Suppressor macrophage treated with lipopolysaccharide for 4 hours (primary cell): ENCODE measurements at places on chromosomes 1 and 21.

GRCh38 chr1:31423418-31423947 is 10.5 kb downstream of the SERINC2 start:
- DNase-seq, result no peak

GRCh38 chr1:216332003-216332402 is 91.2 kb downstream of the USH2A start:
- DNase-seq, result no peak

DNA sequence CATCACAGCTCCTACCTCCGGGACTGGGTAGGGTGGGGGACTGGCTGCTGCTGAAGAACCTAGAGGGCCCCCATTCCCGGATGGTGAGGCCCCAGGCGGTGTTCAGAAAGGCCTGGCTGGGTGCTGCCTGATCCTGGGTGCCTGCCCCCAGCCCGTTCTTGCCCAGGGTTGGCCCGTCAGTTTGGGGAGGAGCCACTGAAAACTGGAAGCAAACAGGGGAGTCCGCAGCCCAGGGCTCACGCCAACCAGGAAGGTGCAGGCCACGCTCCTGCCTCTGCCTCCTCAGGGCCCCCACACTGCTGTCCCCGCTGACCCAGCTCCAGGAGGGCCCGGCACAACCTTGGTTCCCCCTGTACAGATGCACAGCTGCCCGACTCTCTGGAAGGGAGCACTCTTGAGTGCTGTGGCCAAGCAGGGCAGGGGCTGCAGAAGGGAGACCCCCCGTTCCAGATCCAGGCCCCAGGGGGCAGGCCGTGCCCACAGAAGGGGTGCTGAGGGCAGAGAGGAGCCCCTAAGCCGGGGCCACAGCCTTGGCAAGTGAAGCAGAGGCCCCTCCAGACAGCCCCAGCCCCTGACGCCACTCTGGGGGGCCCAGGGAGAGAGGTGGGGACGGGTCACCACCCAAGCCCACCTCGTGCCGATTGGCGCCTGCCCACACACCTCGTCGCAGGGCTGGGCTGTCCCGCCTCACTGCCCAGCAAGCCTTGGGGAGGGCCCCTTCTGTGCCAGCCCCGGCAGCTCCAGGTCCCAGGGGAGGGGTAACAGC is 5.5 kb downstream of the C1QTNF12 start:
- no peak for DNase-seq

- no peak for DNase-seq
Measured at GRCh38 chr1:171937938-171938337, 96.6 kb downstream of the DNM3 start.

GRCh38 chr1:43293896-43294760 is 6.7 kb upstream of the TIE1 start:
- DNase-seq, result peak; percentile 25

DNA sequence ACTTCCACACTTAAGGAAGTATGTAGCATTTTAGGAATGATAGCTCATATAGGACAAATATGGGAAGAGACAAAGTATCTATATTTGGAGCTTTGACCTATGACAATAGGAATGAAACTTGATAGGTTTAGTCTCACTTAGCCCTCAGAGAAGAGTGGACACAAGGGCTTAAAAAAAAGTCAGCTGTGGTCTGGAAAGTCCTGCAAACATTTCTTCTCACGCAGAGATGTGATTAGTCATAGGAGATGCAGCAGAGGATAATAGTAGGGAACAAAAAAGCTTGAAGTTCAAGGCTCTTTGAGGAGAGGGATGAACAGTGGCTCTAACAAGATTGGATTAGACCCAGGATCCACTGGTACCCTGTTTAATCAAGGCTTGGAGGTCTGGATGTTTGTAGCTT is 14.8 kb upstream of the RNF220 start:
- peak; percentile 37 for DNase-seq

GRCh38 chr1:60866226-60866900 is 216.0 kb upstream of the NFIA start:
- no peak for DNase-seq

DNA sequence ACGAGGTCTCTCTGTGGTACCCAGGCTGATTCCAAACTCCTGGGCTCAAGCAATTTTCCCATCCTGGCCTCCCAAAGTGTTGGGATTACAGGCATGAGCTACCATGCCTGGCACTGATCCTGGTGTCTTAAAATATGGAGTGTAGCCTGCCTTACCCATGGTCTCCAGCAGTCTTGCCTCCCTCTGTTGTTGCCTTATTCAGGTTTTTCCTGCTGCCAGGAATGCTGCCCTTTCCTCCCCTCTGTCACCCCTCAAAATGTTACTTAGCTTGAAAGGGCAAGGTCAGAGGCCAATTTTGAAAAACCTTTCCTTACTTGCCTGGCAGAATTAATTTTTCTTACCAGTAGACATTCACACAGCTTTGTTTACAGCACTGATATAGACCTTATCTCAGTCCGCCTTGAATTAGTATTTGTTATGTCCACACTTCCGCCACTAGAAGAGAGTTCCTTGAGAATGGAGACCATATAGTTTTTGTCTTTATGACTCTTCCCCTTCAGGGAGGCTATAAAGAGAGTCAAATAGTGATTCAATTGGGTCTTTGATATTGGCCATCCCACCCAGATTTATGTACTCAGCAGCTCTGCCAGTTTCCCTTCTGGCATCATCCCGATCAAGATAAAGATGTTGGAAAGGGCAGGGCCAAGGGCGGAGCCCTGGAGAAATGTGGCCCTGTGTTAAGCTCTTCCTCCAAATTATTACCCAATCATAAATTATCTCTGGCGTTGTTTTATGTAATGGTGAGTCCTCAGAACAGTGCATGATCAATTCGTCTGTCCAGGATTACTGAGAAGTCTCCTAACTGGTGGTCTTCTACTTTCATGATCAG is 38.8 kb downstream of the C1orf21 start:
- DNase-seq, result no peak

DNA sequence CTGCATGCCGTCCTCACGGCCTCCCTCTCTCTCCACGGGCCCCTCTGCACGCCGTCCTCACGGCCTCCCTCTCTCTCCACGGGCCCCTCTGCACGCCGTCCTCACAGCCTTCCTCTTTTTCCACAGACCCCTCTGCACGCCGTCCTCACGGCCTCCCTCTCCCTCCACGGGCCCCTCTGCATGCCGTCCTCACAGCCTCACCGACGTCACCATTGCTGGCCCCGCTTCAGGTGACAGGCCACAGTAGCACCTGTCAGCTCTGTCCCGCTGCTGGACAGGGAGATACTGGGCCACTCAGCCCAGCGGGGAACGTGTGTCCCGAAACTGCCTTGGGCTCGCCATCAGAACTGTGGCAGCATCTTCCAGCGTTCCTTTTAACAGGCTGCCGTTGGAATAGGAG is 82.8 kb upstream of the COL6A1 start:
- no peak for DNase-seq

DNA sequence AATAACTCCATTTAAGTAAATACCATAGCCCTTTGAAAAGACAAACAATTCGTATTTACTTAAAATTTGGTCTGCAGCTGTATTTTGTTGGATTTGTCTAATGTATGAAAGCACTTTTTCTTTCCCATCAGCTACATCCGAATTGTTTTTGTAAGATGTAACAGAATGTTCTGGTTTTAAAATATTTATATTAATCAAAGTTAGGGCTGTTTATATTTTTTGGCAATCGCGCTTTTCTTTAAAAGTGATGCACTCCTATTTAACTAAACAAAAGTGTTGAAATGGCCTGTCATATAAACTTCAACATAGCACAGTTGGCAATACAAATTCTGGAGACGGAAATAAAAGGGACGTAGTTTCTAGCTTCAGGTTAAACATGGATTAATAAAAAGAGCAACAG is 216.3 kb upstream of the ADGRL2 start:
- no peak for DNase-seq

DNA sequence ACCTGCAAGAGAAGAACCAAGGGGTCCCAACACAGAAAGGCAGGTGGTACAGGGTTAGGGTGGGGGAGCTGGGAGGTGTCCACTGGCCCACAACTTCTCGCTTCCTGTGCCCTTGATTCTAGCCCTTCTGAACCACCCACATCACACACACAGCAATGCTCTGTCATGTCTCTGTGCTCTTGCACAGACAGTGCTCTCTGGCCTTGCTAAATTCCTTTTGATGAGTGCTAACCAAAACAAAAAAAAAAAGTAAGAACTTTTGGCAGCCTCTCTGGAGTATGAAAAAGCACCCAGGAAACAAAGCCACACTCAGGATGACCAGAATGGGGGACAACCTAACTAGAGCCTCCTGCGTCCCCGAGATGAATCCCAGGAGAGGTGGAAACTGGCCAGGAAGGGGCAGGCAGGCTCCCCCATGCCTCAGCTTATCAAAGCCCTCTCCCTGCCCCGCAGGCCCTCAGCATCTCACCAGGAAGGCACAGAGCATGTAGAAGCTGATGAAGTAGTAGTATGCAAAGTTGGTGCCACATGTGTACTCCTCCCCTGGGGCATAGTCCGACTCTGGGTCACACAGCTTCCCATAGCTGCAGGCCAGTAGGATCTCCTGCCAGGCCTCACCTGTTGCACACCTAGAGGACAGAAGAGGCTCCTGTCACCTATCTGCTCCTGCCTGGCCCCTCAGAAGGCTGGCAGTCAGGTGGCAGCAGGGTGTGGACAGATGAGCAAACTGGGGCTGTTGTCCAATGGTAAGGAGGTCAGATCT is 27.2 kb upstream of the KIF21B start:
- no peak for DNase-seq

- no peak for DNase-seq
Measured at GRCh38 chr1:214739621-214740238, 136.7 kb downstream of the CENPF start.

GRCh38 chr1:209570743-209571142 is 12.8 kb upstream of the CAMK1G start:
- peak; percentile 51 for DNase-seq

- DNase-seq, result no peak
Measured at GRCh38 chr1:64838486-64838885, 93.6 kb downstream of the RAVER2 start.

DNA sequence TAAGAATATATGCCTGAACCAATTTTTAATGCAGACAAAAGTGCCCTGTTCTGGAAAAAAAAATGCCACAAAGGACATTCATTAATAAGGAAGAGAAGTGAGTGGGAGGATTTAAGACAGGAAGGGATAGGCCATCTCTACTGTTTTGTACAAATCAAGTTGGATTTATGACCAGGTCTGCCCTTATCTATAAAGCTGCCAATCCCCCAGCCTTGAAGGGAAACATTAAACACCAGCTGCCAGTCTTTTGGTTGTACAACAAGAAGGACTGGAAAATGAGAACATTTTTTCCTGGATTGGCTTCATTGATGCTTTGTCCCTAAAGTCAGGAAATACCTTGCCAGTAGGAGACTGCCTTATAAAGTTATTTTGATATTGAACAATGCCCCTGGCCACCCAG is 444.0 kb downstream of the NPHP4 start:
- no peak for DNase-seq

DNA sequence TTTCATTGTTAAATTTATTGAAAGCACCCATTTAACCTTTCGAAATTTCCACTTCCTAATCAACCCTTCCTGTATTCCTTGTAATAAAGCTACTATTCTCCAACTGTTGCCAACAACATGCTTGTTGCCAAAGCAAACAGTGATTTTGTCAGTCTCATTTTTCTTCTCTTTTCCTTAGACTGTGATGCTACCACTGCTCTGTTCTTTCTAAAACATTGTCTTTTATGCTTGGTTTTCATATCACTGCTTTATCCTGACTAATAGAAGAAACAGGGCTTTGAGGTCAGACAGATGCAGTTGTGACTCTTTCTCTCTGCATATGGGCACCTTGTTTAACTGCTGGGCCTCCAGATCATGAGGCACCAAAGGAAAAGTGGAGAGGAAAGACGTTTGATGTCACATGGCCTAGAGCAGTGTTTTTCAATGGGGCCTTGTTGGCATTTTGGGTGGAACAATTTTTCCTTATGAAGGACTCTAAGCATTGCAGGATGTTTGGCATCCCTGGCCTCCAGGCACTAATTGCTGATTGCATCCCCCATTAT is 56.1 kb downstream of the HMCN1 start:
- DNase-seq, result no peak

GRCh38 chr21:18769599-18769998 is 366.0 kb upstream of the TMPRSS15 start:
- no peak for DNase-seq

- no peak for DNase-seq
Measured at GRCh38 chr21:16422702-16423101, 692.9 kb downstream of the USP25 start.

DNA sequence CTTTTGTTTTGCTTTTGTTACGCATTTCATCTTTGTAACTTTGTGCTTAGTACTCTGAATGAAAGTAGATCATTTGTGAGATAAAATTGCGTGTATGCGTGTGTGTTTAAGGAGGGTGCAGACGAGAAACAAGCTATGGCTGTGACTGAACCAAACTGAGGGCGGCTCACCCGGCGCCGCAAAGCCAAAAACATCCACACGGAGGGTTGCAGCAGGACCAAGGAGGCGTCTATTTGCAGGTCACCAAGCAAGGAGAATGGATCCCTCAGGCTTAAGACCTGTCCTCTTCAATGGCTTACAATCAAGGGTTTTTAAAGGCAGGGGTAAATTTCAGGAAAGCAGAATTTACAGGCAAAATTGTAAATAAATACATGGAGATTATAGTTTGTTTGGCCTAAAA is 12.8 kb downstream of the GCSAML start:
- DNase-seq, result no peak

GRCh38 chr1:109537450-109538178 is 2.1 kb upstream of the GPR61 start:
- DNase-seq, result no peak

- DNase-seq, result no peak
Measured at GRCh38 chr1:231200388-231201031, 38.7 kb downstream of the TRIM67 start.

DNA sequence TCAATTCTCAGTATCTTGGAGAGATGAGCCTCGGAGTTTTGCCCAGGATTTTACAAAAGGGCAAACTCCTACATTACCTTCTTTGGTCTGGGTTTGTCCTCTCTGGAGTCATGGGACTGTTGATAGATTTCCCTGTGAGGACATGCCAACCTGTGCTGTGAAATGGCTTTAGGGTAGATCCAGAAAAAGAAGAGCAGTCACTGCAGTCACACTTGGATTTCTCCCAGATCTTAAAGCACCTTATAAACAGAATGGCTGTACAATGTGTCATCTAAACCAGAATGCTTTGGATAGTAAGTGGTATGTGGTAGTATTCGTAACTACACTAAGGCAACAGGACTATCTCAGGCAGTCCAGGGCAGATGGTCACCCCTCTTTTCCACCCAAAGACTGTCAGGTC is 1.9 kb upstream of the CSRP1 start:
- no peak for DNase-seq

- no peak for DNase-seq
Measured at GRCh38 chr1:51583532-51583931, 33.4 kb upstream of the OSBPL9 start.

DNA sequence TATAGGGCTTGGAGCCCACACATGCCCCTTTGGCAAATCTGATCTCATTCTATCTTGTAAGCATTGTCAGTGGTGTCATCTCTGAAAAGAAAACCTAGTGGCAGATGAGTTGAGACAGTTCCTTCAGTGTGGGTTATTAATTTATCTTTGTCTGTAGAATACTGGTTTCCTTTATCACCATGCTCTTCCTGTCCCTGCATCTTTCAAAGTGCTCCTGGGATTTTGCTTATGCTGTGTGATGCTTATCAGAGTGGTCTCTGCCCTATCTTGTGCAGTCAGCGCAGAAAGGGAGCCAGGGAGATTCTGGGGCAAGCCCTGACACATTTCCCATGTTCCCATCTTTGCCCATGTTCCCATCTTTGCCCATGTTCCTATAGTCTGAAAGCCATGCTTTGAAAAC is 402.9 kb downstream of the RWDD3 start:
- no peak for DNase-seq

- no peak for DNase-seq
Measured at GRCh38 chr1:198082576-198082975, 74.2 kb upstream of the NEK7 start.
